ENCODE measurements at places on chromosomes 3 and 15.

GRCh38 chr3:187456250-187456649 lies 88.1 kb downstream of the RTP4 start:
- no peak for DNase-seq

DNA sequence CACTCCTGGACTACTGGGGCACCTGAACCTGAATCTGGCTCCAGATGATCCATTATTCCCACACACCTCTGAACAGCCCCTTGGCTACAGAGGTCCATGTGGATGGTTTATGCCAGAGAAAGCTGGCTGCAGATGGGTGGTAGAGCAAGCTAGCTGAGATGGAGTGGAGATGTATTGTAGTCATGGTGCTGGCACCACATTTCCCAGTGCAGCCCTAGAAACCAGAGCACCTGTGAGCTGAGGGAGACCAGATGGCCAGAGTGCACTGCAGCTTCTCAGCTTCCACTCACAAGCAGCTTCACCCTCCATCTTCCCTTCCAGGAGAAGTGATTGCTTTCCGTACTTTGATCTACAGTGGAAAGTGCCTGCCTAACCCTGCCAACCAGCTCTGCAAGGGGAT lies 29.9 kb downstream of the RBP1 start:
- no peak for DNase-seq

DNA sequence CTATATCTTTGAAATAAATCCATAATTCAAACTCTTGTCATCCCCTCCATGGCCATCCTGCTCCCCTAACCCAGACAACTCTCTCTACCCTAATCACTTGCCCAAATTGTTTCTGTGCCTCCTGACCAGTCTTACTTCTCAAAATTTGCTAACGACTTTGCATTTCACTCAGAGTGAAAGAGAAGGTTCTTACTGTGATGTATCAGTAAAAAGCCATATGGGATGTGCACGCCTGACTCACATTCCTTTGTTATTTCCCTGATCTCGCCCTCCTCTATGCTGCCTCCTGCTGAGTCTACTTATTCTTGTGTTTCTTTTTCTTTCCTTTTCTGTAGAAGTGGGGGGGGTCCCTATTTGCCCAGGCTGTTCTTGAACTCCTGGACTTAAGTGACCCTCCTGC lies 487.2 kb upstream of the FRG2C start:
- no peak for DNase-seq

GRCh38 chr3:148975248-148975647 lies 16.1 kb upstream of the GYG1 start:
- DNase-seq: peak; percentile 47

DNA sequence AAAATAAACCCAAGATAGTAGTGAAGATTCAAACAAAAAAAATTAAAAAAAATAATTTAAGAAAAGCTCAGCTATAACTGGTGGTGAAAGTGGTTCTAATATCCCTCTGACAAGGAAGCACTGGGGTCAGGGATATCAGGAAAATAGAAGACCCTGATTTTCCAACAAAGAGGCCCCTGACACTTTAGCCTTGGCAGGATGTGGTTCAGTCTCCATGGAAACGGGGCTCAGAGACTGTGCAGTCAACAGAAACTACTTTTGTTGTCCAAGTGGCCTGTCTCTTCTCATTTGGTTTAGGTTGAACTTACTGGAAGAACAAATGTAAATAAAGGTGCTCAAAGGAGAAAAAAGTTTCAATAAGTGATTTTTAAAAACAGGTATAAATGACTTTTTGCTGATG lies 27.2 kb downstream of the INTS14 start:
- no peak for DNase-seq

- no peak for DNase-seq
These were observed 283.1 kb downstream of the GABRG3 start for GRCh38 chr15:27254055-27254454.

- no peak for DNase-seq
These were observed 26.4 kb downstream of the LARS2 start for GRCh38 chr3:45414823-45415222.
